ENCODE measurements at places on chromosomes 12 and 14.
A peak's percentile ranks its signal among the peaks of the same experiment; 100 is the strongest.

DNA sequence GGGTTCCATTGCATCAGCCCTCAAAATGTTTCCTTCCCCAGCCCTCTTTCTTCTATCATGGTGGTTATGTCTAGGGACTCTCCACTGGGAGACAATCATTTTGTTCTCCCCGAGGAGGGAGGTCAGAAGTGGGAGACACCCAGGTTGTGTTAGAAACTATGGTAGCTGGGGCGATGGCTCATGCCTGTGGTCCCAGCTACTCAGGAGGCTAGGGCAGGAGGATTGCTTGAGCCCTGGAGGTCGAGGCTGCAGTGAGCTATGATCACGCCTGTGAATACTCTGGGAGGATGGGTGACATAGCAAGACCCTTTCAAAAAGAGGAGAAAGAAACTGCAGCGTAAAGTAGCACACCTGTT is 13.0 kb upstream of the LRRC23 start:
- DNase-seq: no peak

DNA sequence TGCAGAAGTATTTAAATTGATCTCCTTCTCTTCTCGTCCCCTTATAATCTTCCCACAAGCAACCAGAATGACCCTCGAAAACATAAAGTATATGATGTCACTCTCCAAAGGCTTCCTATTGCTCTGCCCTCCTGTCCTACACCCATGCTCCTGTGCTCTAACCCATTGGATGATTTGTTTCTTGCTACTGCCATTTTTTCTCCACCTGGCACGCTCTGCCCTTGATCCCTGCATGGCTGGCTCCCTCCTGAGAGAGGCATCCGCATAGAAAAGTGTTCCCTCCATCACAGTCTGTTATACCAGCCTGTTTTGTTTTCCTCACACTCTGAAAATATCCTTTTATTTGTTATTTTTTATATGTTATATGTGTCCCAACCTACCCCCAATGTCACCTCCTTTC is 19.8 kb downstream of the MYRFL start:
- no peak for DNase-seq

DNA sequence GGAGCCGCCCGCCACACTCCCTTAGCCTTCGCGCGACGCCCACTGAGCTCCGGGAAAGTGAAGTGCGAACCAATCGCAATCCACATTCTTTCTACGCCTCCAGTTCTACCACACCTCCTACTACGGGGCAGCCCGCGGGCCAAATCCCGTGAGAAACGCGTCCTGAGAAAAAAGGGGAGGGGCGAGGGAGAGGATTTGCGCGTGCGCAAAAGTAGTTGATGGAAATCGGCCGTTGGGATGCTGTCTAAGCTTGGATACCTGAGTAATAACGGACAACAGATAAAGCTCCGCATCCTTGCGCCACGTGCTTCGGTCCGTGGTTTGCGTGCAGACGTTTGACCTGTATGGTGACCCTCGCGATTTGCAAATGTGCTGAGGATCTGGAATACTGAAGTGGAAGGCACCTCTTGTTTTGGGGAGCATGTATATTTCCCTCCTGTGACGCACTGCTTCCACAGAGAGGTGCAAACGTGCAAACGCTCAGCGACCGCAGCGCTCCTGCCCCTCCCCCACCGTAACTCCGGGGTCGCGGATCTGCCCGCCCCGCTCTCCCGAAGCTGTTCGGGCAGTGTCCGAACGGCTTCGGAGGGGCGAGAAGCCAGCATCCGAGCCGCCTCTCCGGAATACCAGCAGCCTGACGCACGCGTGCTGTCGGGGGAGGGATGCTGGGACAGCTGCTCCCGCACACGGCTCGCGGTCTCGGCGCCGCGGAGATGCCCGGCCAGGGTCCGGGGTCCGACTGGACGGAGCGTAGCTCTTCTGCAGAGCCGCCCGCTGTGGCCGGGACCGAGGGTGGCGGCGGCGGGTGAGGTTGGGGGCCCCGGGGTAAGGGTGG is at the start of the genes FAM216A and GPN3:
Gene FAM216A (plus strand): TSS at position 632 of the 835 bp plus-strand sequence. CDS start 31 bp downstream, at position 663.
Gene GPN3 (minus strand): TSS at position 44 of the 835 bp plus-strand sequence. CDS start 54 bp downstream, outside the sequence.
- DNase-seq: peak; percentile 98

DNA sequence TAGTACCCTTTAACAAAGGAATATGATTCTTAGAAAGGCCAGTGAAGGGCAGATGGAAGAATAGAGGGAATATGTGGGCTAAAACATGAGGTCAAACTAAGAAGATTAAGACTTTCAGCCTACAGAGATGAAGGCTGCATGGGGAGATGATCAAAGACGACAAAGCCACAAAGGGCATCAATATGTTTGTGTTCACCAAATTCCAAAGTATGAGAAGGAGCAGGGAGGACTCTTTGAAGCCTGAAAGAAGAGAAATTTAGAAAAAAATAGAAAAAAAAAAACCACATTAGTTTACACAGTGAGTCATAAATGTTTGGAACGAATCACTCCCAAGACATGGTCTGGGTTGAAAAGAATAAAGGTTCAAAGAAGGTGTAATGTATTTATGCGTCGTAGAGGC is 131.8 kb downstream of the NEDD1 start:
- no peak for DNase-seq

DNA sequence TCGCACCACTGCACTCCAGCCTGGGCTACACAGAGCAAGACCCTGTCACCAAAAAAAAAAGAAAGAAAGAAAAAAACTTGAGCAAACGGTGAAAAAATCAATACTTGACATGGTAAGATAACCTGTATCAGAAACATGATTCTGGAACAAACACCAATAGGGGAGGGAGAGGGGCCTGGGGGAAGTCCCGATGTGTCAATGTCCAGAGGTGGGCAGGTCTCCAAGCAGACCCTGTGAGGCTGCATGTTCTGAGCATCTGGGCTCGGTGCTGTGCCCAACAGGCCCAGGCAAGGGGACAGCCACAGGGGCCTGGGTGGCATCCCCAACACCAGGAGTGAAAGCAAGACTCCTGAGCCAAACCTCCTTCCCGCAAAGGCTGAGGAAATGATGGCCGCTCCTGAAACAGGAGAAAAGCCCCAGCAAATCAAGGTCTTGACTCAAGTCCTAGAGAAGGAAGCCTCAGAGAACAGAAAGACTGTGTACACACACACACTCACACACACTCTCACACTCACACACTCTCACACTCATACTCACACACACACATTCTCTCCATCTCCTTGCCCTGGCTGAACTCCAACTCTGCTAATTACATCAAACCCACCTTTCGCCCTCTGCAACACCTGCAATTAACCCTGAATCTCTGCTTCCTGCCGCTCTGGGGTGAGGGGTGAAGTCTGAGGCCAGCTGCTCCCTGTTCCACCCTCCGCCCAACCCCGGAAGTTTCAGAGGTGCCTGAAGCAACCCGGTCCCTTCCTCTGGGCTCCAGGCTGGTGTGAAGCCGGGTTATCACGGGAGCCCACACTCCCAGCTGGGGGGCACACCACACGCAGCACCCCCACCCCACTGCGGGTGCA is 20.4 kb downstream of the CCDC88C start:
- DNase-seq: no peak

- DNase-seq: peak; percentile 40
These were observed 421 bp upstream of the RBMS2 start for GRCh38 chr12:56521209-56521589.

GRCh38 chr14:104871145-104871655 is 6.1 kb downstream of the CEP170B start:
- no peak for DNase-seq

- DNase-seq: peak; percentile 90
These were observed 20.4 kb upstream of the ATP5MC2 start for GRCh38 chr12:53696285-53696654.

- DNase-seq: no peak
These were observed 23.1 kb downstream of the NUP37 start for GRCh38 chr12:102096855-102097254.

DNA sequence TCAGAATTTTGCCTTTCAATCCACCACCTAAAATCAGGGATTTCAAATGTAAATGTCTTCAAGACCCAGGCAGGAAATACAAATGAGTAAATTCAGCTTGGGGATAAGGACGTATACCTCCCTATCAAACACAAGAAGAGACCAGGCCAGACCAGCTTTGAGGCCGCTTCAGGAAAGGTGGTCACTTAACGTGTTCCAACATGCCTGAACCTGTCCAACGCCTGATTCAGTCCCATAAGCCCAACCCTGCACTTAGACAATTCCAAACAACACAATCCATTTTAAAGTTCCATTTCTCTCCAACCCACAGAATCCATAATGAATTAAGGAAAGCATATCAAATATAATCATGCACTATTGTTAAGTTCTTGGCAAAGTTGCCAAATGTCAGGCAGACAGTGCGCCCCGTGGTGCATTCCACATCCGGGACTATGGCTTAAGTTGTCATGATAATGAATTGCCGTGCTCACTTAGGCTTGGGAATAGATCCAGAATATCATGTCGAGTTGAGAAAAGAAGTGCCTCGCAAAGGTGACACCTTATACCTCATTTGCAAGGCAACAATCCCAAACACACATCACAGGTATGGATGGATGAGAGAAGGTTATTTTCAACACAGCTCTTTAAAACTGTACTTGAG is 35.5 kb downstream of the CCDC60 start:
- DNase-seq: no peak

- DNase-seq: no peak
These were observed 171.8 kb upstream of the CPNE8 start for GRCh38 chr12:39077226-39077625.

- DNase-seq: no peak
These were observed 87.2 kb downstream of the TSPAN8 start for GRCh38 chr12:71070416-71071128.

GRCh38 chr12:119100933-119101332 is 77.8 kb upstream of the HSPB8 start:
- no peak for DNase-seq

DNA sequence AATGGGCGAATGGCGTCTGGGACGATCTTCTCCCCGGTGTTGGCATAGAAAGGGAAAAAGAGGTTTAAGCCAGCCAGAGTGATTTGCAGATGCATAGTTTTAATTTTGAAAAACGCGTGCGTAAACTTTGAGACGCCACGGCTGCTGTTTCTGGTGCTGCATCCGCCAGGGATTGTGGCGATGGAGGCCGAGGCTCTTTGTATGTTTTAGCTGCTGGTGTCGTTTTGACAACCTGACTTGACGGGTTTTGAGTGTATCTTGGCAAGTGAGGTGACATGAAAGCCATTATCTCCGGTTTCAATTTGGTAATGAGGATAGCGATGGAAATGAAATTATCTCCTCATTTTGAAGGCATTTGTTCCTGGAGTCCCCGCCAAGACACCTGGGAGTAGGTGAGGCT is 1.6 kb downstream of the PTGDR start:
- no peak for DNase-seq

DNA sequence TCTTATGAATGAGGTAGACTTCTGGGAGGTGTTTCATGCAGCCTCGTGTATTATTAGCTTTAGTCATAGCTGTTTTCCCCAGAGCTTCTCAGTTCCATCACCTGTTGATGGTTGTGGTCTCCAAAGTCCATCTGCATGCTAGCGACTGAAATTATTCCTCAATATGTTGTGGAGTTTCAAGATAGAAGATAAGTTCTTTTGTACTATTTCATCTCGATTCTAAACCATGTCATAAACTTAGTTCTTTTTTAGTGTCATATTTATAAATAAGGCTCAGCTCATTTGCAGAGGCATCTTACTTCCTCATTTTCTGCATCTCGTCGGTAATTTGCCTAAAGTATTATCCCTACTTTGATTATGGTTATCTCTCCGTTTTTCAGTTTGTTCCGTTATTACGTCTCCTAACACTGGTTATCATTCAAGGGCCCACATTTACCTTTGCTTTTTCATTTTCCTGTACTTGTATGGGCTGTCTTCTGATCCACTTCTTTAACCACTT is 119.1 kb downstream of the ITPR2 start:
- no peak for DNase-seq

DNA sequence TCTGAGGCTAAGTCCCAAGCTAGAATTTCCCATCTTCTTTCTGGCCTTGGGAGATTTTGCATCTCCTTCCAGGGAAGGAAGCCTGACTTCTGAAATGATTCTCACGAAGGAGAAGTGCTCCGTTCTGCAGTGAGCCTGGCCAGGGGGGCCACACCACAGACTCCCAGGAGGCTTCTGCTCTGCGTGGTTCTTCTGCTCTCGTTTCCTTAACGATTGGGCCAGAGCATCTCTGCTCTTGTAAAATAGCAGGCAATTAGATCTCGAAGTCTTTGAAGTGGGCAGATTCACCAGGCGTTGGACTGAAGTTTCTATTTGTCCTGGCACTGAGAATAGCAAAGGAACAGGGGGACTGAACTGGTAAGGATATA is 6.7 kb upstream of the BATF start:
- DNase-seq: no peak

DNA sequence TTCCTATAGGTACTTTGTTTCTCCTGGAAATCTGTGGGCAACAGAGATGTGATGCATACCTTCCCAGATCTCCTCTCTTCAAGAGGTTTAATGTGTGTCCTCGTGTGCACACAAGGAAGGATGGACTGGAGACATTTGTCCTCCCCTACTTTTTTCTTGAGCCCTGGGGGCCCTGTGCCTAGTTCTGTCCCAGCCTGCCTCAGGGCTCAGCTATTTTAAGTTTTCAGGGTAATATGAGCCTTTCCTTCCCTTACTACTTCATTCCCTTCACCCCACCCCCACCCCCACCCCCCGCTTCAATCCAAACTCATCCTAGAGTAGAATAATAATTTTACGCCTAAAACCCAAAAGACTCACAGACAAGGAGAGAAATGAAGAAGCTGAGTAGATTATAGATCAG is 446 bp downstream of the STAC3 start:
- no peak for DNase-seq

GRCh38 chr14:52325126-52325525 is 11.0 kb downstream of the PTGER2 start:
- no peak for DNase-seq

DNA sequence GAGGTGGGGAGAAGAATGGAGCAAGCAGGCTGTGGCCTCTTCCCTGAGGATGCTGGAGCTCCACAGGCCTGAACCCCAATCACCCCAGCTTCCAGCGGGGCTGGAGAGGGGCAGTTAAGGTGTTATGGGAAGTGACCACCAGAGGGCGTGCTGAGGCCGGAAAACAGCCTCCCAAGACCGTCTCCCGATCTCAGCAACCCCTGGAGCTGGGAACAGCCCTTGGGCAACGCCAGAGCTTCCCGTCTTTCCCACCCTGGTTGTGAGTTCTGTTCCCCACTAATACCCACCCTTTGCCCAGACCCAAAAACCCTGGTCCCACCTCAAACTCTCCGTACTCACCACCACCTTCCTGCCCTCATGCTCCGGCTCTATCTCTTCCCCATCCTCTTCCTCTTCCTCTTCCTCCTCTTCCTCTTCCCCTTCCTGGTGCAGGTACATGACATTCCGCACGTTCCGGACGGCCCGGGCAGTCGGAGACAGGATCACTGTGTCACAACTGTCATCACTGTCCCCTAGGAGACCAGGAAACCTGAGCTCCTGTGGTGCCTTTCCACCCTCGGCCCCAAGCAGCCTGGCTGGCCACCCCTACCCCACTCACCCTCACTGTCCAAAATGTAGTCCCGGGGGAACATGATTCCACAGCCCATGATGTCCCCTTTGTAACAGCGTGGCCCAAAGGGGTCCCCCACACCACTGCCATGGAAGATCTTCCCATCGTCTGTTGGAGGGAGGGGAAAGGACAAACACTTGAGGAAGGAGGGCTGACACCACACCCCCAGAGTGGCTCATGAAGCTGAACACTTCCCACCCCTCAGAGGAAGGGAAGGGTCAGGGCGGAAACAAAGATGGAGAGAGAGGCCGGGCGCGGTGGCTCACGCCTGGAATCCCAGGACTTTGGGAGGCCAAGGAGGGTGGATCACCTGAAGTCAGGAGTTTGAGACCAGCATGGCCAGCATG is 12.9 kb downstream of the SPRYD3 start:
- DNase-seq: peak; percentile 74

- peak; percentile 66 for DNase-seq
These were observed 614 bp upstream of the ARF6 start for GRCh38 chr14:49892301-49892635.

GRCh38 chr12:15356951-15357364 is 34.6 kb downstream of the PTPRO start:
- no peak for DNase-seq

GRCh38 chr12:38543151-38543550 is 226.6 kb downstream of the ALG10B start:
- peak; percentile 23 for DNase-seq
